ENCODE measurements at places on chromosomes 1 and 21.

GRCh38 chr1:41576620-41577019 lies 92.1 kb upstream of the EDN2 start:
- no peak for DNase-seq

DNA sequence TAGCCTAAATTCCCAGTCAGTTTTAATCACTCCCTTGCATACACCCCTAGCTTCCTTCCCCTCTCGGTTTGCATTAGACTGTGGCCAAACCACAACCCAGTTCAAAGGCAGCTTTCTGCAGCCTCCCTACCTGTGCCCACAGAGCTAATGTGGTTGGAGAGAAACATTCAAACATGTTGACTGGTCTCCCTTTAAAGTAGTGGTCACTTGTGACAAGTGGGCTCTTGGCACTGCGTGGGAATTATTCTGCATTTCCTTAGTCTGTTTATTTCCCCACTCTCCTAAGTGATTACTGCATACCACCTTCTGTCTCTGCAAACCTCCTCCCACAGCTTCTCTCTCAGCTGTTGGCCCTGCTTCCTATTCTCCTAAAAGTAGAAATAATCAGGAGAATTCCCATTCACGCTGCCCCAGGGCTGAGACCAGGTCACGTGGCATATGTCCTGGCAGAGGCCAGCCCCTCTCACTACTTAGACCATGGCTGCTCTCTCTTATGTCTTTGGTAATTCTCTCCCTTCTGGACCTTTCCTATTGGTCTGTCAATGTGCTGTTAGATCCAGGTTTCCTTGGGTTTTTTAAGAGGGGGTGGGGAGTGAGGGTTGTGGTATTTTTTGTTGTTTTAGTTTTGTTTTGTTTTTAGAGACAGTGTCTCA lies 38.4 kb upstream of the CD101 start:
- peak; percentile 31 for DNase-seq

DNA sequence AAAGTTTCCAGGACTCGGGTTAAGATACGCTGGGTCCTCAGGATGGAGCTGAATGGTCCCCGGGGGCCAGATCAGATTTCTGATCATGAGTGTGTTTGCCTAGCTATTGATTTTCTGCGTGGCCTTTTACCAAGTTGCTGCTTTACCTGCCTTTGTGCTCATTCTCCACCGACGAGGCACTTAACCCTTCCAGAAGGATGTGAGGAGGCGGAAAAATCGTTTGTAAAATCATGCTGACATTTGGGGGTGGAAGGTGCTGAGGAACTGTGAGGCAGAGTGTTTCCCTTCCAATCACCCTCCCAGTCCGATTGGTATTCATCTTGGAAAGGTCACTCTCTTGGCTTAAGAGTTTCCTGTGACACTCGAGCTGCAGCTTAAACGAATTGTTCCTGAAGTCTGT lies 337.1 kb upstream of the KAZN start:
- no peak for DNase-seq

GRCh38 chr1:81702079-81702715 lies 98.5 kb upstream of the ADGRL2 start:
- DNase-seq: no peak

DNA sequence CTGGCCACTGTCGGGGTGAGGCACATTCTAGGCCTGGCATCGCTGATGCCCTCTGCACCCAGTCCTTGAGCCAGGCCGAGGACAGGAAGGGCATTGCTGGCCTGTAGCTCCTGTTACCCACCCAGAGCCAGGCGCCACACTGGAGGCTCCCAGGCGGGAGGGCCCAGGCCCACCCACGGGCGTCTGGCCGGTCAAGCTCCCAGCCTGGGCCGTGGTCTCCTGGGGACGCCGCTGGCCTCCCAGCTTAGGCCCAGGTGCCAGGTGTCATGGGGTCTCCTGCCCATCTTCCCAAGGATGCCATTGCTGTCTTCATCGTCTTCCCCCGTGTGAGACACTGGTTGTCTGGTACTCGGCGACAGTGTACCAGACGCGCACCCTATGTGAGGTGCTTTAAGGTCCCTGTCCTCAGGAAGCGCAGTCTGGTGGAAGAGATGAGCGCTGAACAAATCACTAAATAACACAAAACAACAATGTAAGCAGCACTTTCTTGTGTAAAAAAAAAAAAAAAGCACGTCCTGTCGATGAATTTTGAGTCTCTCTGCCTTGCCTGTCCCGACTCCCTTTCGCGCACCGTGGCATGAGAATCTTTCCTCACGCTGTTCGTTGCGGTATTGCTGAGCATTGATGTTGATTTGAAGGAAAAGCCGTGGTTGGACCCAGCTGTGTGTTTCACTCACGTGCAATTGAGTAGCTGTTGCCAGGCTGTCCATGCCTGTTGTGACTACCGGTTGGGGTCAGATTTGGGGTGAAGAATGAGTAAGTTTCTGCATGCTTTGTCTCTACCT lies 27.0 kb upstream of the TRAPPC10 start:
- DNase-seq: no peak

All from CD4-positive, alpha-beta T cell treated with Interleukin-10 for 1 hour (primary cell).